ENCODE measurements at places on chromosomes 11 and 22.
A peak's percentile ranks its signal among the peaks of the same experiment; 100 is the strongest.

GRCh38 chr11:76612226-76612625, 58.3 kb downstream of the LRRC32 start:
- DNase-seq: no peak

DNA sequence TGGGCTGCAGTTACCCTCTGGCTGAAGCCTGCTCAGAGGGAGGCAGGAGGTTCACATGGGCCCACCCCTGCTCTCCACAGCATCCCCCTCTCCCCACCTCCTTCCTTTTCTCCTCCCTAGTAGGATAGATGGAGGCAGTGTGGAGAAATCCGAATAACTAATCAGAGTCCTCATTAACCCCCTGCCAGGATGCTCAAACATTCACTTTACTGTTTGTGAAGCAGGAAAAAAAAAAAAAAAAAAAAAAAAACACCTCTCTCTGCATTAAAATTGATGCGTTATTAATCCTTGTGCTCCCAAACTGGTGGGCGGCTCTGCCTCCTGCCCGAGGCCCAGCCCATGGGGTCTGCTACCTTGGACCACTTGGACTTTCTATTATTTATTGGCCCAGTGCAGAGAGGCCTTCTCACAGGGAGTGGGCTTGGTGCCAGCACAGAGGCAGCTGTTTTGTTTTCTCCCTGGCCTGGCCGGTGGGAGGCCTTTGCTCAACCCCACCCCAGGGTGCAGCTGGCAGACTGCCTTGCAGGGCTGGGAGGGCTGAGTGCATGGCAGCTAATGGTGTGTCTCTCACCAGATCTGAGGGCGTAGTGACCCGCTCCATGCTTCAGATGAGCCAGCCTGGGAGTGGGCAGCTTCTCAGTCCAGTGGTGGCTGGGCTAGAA, 150.7 kb downstream of the PKNOX2 start:
- DNase-seq: no peak

DNA sequence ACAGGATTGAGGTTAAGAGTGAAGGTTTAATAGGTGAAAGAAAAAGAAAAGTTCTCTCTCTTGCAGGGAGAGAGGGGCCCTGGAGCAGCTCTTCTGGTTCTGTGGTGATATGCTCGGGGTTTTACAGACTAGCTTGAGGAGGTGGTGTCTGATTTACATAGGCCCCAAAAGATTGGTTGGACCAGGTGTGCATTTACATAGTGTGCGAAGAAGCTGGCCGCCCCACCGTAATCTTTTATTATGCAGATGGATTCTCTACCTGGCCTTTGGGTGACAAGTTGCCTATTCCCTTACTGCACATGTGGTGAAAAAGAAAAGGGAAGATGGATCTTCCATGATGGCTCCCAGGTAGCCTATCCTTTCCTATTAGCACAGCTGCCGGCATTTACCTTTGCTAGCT, 219.9 kb upstream of the GRIA4 start:
- no peak for DNase-seq

GRCh38 chr22:20606784-20607128, 99.3 kb downstream of the MED15 start:
- no peak for DNase-seq

GRCh38 chr11:83502041-83502440, 215.9 kb upstream of the CCDC90B start:
- no peak for DNase-seq

DNA sequence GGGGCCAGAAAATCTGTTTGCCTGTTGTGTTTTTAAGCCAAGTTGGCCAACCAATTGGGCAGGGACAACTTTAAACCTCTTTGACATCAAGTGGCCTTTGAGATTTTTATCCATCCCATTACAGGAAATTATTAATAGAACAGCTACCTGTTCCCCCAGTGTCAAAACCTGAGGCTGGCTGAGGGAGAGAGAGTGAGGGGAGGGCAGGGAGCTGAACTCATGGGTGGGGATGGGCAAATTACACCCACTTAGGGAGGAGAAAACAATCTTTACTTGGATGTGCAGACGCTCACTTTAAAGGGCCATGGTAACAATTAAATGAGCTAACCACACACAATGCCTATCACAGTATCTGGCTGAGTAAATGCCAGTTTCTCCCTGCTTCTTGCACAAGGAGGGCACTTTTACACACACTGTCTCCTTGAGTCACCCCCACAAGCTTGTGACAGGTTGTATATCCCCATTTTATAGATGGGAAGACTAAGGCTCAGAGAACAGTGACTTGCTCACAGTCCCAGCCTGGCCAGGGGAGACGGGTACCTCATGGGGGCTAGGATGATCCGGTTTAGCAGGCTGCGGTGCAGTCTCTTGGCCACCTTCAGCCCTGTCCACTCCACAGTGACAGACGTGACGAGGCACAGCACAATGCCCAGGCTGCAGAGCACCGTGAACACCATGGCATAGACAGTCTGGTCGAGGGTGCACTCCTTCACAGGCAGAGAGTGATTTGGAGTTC, 17.8 kb upstream of the KCNJ11 start:
- DNase-seq: no peak

DNA sequence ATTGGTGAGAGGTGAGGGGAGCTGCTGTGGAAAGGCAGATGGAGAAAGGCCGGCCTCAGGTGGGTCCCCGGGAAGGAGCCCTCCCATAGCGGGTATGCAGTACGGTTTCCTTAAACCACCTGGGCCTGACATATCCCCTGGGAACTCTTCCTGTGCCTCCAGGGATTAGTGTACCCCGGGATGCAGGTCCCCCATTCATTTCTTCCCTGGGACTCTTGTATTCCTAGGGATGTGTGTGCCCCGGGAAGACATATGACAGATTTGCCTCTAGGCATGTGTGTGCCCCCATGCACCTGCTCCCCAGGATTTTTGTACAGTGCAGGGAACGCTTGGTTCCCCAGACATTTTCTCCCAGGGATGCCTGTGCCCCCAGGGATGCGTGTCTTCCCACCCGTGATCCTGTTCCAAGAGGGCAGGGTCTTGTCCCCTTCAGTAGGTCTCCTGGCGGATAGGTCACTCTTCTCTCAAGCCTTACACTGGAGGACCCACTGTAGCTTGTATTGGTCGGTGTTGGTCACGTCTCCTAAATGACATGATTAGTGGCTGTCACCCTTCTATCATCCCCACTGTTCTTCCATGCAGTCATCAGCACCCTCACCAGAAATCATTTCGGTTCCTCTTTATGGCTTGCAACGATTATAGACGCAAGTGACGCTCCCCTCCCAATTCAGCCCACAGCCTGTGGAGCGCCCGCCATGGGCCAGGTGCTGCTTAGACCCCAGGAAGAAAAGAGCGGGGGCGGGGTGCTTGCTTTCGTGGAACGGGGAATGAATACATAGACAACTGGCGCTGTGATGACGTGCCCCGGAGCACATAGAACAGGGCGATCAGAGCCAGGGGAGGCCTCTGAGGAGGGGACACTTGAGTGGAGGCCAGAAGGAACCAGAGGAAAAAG, 1.3 kb downstream of the PARVB start:
- no peak for DNase-seq

DNA sequence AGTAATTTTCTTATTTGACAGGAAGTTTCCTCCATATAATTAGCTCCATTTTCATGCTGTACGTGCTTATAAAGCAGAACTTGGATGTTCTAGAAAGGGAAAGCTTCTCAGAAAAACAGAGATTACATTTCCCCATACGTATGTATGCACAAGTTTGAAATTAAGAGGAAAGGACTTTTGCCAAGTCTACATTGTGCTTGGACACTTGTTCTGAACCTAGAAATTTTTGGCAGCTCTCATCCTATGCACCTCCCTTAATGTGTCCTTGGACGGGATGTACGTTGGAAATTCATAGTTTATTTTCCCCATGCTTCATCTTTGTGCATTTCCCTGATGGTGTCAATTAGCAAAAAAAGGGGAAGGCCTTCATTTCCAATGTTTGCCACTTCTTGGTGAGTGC, 322.7 kb downstream of the BLID start:
- DNase-seq: no peak

GRCh38 chr22:44691796-44692661, 10.0 kb upstream of the PRR5 start:
- DNase-seq: no peak

DNA sequence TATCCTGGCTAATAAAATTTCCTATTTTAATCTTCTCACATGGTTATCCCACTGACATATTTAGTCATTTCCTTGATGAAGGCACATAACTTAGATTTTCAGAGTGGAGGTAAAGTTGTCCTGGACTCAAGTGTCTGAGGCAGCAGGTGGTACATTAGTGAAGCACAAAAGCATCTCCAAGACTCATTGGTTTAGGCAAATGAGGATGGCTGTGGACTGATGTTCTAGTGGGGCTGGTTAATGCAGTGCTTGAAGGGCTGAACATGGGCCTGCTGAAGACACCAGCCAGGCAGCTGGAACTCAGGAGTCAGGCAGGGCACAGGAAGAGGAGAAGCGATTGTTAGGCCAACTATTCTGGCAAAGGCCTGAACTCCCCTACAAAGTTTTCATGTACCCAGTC, 76.3 kb upstream of the SESN3 start:
- DNase-seq: no peak

GRCh38 chr11:17469998-17470397, 6.6 kb downstream of the ABCC8 start:
- DNase-seq: no peak

- no peak for DNase-seq
Measured at GRCh38 chr11:48019595-48019994, 39.2 kb downstream of the PTPRJ start.

GRCh38 chr11:94504689-94505293, 7.5 kb upstream of the C11orf97 start:
- no peak for DNase-seq

GRCh38 chr11:44883277-44883676, 67.4 kb downstream of the TP53I11 start:
- no peak for DNase-seq

DNA sequence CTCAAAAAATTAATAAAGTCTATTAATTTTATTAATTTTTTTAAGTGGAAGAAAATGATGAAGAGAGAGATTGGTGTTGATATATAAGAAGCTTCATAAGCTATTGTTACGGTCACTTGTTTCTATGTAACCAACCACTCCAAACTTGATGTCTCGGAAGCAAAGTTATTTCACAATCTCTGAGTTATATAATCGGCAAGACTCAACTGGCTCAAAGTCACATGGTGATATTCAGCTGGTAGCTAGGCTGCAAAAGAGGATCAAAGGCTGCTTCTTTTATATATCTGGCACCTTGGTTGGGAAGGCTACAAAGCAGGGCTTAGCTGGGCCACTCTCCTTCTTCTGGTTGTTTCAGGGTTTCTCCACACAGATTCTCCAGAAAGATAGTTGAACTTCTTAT, 245.1 kb upstream of the ARHGAP42 start:
- no peak for DNase-seq

DNA sequence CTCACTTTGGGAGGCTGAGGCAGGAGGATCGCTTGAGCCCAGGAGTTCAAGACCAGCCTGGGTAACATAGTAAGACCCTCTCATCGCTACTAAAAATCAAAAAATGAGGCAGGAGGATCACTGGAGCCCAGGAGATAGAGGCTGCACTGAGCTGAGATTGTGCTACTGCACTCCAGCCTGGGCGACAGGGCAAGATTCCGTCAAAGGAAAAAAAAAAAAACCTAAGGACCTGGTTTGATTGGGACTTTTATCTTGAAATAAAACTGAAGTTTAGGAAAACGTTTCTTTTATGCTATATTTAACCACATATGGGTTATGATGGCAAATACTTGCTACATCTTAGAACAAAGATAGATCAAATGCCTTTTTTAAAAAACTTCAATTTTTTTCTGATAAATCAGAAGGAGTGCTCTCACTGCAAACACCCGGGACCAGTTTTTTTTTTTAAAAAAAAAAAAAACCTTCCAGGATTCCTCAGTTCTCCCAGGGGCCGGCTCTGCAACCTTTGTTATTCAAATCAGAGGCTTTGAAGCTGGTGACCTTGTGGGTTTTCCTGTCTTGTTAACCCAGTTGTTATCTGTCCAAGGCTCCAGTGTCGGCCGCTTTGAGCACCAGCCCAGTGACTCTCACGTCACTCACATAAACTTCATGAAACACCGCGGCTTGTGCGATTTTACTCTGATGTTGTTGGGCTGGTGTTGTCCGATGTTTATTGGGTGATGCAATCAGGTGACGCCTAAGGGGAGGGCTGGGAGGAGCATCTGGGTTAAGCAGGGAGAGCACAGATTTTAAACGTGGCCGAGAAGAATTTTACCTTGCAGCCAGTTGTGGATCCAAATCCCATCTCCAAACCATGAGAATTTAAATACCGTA, 24.7 kb upstream of the SLC22A12 start:
- DNase-seq: peak; percentile 82

GRCh38 chr22:30275625-30276024, 9.0 kb upstream of the OSM start:
- DNase-seq: no peak

DNA sequence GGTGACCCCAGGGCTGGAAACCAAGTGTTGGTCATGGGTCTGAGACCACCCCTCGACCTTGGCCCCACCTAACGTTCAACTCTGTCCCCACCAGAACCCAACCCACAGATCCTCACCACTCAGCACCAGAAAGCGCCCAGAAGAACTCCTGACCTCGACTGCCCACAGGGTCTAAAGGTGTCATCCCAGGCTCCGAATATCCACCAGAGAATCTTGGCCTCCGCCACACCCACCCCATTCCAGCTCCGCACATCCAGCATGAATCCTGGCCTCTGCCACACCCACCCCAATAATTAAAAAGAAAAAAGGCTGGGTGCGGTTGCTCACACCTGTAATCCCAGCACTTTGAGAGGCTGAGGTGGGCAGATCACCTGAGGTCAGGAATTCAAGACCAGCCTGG, 1.3 kb downstream of the CERK start:
- DNase-seq: no peak

GRCh38 chr22:32325416-32325801, 32.3 kb upstream of the RFPL3 start:
- DNase-seq: no peak

DNA sequence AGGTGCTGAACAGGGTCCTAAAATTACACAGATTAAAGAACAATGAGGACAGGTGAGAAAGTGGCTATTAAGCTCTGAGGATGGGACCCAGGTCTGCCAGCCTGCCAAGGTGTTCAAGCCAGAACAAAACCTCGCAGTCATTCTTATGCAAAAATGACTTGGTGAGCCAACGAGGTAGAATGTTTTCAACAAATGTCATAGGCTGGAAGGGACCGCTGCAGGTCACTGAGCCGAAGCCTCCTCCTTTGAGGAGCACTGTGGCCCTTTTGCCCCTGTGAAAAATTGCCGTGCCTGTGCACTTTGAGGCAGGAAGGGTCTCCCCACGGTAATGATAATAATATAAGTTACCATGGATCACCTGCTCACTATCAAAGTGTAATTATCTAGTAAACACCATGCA, 216.2 kb downstream of the DSCAML1 start:
- no peak for DNase-seq
